ENCODE measurements at places on chromosomes 7 and 10.

DNA sequence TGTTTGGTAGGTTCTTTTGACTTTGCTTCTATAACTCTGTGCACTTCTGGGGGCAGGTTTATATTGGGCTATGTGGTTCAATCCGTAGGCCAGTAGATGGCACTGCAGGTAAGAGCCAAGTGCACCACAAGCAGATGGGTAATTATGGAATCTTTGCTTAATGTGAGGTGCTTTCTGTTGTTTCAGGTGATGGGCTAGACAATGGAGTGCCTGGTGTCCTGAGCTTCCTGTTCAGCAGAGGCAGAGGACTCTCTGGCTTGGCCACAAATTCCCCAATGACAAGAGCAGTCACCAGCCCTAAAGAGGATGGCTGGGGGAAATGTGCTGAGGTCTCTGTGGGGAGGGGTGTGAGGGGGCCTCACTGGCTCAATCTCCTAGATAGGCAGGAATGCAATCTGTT, 455.0 kb downstream of the CCSER2 start:
- no peak for DNase-seq

GRCh38 chr7:39624442-39624807, 1.1 kb downstream of the RALA start:
- DNase-seq: no peak

- no peak for DNase-seq
Observed at GRCh38 chr7:92839901-92840300, 3.5 kb upstream of the CDK6 start.

DNA sequence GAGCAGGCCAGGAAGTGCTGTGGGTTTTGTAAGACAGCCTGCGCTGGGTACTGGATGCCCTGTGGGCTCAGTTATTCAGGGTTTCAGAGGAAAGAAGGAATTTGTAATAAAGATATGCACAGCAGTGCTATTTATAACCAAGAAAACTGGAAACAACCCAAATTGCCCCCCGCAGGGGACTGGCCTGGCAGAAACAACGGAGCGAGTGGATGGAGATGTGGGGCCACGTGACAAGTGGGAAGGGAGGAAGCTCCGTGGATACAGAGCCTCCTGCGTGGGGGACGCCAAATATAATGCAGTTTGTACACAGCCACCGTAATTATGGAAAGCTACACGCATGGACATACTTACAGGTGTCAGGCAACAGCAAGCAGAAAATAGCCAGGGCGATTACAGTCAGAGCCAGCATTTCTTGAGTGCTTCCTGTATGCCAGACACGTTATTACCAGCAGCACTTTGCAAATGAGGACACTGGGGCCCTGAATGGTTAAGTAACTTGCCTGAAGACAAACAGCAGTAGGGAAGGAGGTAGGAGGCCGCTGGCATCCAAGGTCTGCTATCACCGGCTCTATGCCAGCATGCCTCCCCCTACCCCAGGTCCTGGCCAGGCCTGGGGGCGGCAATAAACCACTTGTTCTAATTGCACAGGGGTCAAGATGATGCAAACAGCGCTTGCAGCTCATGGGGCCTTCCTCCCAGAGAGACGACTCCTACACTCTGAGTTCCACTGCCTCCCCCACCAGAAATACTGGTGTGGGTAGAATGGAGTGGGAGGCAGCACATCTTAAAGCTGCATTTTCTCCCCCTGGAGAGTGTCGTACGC, 8.7 kb upstream of the CAMK2B start:
- DNase-seq: no peak

- DNase-seq: no peak
Observed at GRCh38 chr10:126949161-126949503, 43.9 kb downstream of the DOCK1 start.

DNA sequence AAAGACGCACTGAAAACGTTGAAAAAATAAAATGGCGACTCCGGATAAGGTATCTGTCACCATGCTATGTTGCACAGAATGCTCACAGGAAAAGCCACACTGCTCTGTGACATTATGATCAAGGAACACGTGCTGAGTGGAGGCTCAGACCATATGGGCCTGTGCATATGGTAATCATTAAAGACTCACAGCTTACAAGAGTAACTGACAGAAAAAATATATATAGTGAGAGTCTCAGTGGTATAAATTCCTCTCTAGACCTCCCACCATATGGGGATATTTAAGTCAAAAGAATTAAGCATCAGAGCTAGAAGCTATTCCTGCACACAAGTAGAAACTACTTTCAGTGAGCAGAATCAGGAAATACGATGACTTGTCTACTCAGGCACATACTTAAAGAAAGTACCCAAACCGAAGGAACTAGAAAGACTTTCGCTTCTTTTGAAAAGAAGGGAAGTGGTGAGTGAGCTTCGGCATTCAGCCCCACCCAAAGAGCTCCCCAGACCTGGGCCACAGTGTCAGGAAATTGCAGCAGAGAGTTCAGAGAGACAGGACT, 65.1 kb upstream of the MPP7 start:
- peak; percentile 7 for DNase-seq

GRCh38 chr7:41933427-41933826, 230.5 kb upstream of the INHBA start:
- no peak for DNase-seq

DNA sequence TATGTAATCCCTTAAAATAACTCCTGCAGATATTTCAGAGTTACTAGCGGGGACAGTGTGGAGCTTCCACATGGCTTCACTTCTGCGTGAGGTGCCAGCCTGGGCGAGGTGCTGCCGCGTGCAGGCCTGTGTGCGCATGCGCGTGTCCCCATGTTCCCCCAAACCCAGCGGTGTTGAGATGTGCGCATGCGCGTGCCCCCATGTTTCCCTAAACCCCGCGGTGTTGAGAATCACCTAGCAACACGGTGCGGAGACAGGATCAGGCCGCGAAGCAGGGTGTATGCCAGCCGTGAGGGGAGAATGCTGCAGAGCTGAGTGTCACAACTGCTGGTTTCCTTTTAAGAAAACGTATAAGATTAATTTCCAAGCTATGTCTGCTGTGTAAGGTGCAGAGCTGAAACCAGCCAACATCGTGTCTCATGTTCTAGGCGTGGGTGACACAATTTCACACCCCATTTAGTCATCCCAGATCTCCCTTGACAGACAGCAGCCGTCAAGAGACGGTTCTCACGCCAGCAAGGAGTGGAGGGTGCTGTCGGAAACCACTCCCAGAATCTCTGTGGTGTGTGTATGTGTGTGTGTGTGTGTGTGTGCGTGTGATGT, 71.9 kb upstream of the ADARB2 start:
- DNase-seq: no peak

- no peak for DNase-seq
Observed at GRCh38 chr10:63683223-63683622, 162.0 kb downstream of the REEP3 start.

- no peak for DNase-seq
Observed at GRCh38 chr10:32114508-32114907, 58.3 kb upstream of the KIF5B start.

DNA sequence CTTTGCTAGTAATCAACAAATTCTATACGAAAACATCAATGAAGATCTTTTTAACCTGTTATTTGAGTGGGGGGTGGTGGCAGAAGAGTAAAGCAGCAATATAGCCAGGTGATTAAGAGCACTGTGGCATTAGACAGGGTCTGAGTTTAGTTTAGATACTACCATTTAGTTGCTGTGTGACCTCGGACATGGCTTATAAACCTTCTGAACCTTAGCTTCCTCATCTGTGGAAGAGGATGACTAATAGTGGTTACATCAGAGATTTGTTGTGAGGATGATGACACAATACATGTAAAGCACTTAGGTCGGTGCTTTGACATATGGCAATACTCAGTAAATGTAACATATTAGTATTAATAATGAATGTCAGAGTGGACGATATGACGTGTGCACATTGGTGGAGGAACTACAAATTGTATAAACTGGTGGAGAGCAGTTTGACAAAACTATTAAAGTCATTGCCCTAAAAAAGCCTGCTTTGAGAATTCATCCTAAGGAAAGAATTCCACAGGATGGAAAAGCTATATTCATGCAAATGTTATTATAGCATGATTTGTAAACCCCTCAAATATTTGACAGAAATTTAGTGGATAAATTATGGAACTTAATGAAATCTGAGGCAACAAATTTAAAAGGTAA, 24.3 kb downstream of the SPAG6 start:
- DNase-seq: no peak

GRCh38 chr7:147916573-147916972, 674.0 kb upstream of the C7orf33 start:
- DNase-seq: no peak
